Suprapubic skin (tissue), 4 donors: ENCODE measurements at places on chromosomes 12 and 14.

DNA sequence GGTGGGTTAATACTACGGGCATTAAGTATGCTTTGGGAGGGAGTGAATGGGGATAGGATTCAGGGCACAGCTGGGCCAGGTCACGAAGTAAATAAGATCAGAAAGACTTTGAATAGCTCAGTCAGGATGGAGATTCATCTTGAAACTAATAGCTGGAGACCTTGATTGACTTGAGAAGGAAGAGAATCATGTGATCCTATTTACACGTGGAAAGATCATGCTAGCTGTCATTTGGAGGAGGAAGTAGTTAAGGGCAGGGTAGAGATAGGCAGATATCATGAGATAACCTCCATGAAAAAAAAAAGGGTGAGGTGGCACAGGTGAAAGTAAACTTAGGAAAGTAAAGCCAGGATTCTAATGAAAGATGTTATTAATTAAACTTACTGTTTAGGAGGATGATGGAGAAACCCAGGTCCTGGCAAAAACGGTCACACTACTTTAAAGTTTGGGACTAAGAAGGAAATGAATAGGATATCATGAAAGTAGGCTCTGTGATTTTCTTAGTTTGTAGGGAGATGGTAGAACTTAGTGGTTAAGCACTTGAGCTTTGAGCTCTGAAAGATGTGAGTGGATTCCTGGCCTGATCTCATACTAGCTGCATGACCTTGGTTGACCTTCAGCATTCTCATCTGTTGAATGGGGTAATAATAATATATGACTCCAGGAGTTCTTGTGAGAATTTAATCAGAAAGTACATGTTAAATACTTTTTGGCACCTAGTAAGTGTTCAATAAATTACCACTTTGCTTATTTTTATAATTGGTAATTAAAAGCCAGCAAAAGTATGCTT, 439.0 kb downstream of the NRXN3 start:
- no peak for DNase-seq

- DNase-seq: no peak
Measured at GRCh38 chr14:79920180-79920692, 291.1 kb downstream of the DIO2 start.

DNA sequence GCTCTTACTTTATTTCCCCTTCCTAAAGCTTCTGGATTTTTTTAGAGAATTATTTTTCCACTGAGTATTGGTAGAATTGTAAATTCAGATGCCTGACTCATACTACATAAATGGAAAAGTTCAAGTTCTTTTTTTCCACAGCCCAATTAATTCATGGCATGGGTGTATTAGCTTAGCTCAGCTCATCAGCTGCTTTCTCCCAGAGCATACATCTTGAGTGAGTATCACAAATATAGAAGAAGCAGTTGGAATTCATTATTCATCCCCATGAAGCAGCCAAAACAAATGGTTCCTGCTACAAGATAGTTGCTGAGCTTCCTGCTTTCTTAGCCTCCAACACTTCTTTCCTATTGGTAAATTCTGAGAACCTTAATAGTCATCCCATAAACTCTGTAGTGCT, 105.1 kb downstream of the C12orf50 start:
- no peak for DNase-seq

GRCh38 chr12:31874961-31875608, 84.1 kb upstream of the RESF1 start:
- peak; percentile 64 for DNase-seq

- DNase-seq: no peak
Measured at GRCh38 chr14:76908834-76909233, 82.6 kb downstream of the LRRC74A start.

DNA sequence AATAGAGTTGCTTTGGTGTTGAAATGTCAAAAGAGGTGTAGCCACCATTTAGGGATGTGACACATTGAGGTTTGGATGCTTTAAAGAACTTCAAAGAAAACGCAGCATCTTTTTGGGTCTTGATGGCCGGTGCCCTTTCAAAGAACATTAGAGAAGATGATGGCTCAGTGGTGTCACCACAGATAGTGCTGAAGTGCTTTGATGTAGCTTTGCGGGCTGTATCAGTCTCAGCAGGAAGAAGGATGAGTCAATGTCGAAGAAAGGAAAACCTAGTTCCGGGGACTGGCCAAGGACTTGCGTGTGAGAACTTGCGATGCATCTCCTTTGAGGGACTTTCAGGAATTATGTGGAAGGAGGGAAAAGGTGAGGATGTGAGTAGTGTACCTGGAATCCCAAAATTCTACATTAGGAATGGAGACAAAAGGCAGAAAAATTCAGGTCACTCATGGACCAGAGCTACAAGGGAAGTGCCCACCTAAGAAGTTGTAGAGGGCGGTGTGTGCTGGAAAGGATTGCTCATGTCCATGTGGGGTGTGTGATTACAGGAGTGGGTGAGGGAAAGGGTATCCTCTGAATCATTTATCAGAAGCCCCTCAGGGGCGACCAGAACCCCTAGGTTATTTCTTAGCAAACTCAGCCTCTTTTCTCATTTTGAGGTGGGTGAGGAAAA, 39.7 kb upstream of the GZMB start:
- no peak for DNase-seq
